ENCODE measurements at places on chromosomes 12 and 14.

GRCh38 chr12:51905471-51906429 is 1.6 kb upstream of the ACVRL1 start:
- DNase-seq, result no peak

DNA sequence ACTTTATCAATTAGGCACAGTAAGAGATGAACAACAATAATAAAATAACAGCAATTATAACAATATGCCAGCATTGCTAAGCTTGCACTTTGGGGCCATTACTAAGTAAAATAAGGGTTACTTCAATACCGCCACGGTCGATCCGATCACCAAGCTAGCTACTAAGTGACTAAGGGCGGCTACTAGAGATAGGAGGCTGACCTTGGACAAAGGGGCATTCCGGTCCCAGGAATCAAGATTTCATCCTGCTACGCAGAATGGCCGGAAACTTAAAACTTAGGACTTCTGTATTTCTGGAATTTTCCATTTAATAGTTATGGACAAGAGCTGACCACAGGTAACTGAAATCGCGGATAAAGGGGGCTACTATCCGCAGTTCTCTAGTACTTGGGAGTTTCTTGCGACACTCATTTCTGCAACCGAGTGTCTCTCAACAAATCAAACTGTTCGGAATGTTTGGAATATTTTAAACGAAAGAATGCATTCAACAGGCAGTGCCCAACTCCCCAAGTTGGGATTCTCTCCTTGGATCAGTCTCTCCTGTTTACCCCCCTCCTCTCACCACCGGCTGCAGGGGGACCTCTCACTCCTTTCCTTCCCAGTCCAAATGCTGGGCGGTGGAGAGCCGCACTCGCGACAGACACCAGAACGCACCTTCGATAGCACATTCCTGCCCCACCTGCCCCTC is 650 bp downstream of the HEBP1 start:
- DNase-seq, result no peak

DNA sequence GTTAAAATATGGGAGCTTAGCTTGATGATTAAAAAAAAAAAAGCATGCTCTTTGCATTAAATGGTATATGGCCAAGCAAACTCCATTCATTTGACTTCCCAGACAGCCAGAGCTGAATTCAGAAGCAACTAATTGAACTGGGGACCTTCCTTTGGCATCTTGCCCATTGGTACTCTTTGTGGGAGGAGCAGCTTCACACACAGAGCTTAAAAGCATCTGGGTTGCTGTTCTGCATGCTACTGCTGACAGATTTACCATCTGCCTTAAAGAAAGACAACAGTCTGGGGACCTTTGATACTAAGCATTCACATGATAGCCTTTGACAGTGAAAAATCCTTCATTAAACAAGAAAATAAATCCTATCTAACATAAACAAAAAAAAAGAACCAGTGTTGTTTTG is 977.9 kb downstream of the TMTC2 start:
- DNase-seq, result no peak

DNA sequence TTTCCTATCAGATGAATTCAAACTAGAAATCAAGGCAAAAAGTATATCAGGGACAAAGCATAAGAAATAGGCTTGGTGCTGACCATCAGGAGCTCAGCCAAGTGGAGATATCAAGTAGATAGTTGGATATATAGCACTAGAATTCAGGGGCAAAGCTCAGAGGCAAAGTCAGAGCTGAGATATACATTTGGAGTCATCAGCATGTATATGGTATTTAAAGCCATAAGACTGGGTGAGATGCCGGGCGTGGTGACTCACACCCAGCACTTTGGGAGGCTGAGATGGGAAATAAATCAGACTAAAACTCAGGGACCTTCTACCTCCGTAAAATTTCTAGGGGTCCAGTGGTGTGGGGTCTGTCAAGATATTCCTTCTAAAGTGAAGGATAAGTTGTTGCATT is 38.9 kb upstream of the LIMA1 start:
- DNase-seq, result no peak

- DNase-seq, result no peak
Observed at GRCh38 chr12:110845339-110845682, 1.5 kb upstream of the CCDC63 start.

- no peak for DNase-seq
Observed at GRCh38 chr12:18747895-18748294, 10.0 kb downstream of the CAPZA3 start.

- no peak for DNase-seq
Observed at GRCh38 chr12:30796891-30797371, 42.2 kb upstream of the CAPRIN2 start.

- no peak for DNase-seq
Observed at GRCh38 chr12:92927055-92927435, 2.0 kb downstream of the EEA1 start.

DNA sequence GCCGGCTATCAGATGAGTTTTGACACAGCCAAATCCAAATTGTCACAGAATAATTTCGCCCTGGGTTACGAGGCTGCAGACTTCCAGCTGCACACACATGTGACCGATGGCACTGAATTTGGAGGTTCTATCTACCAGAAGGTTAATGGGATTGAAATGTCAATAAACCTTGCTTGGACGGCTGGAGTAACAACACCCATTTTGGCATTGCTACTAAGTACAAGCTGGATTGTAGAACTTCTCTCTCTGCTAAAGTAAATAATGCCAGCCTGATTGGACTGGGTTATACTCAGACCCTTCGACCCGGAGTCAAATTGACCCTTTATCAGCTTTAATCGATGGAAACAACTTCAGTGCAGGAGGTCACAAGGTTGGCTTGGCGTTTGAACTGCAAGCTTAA is 100.2 kb upstream of the EVL start:
- no peak for DNase-seq

DNA sequence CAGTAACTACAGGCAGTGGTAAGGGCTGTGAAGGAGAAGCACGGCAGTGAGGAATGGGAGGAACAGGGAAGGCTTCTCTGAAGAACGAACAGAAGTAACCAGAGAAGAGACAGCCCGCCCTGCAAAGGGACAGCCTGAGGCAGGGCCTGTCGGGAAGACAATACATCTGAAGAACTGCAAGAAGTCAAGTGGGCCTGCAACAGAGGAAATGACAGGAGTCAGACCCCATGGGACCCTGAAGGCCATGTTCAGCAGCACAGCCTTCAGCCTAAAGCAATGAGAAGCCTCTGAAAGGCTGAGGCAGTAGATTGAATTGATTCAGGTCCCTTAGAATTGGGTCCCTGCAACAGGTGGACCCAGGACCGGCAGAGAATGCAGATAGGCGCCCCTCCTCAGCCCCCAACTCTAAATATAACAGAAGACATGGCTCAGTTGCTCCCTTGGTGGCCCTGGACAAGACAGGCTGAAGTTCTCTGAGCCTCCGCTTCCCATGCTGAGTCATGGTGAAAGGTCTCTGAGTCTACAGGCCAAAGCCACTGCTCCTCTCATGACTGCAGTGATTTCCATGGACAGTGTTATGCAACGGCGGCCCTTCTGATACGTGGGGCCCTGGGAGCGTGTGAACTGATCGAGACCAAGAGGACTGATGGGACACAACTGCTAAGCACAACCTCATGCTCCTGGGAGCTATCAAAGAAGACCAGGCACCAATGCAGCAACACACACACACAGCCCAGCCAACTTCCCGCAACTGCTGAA is 10.8 kb upstream of the ACTR6 start:
- DNase-seq, result no peak

DNA sequence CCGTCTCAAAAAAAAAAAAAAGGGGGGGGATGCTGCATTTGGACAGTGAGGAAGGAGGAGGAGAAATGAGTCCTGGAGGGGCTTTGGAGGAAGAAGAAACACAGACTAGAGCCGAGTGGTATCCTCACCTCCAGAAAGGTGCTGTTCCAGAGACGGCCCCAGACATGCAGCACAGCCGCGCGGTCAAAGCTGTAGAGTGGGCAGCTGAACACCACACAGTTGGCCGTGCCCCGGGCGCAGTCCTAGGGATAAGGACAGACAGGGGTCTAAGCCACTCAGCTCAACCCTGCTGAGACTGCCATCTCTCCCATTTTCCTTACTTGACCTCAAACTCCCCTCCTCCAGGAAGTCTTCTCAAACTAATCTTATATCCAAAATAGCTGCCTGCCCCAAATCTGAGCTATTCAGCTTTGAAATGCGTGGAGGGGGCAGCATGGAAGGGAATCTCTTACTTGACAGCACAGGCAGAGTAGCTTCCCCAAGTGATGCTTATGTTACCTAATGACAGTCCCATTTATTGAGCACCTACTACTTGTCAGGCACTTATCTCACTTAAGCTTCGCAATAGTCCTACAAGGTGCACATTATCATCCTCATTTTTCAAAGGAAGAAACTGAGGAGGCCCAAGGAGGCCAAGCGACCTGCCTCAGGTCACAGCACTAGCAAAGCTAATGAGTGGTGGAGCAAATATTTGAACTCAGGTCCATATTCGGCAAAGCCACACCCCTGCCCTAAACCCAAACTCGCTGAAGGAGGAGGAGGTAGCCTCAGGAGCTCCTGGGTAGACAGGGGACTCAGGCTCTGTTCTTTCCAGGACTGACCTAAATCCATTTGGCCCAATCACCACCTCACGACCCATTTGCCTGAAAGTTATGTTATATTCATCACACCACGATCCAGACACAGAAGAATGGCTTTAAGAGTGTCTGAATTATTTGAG is 18.7 kb downstream of the ITGA7 start:
- DNase-seq, result no peak

- no peak for DNase-seq
Observed at GRCh38 chr12:127127897-127128296, 1139.1 kb upstream of the TMEM132C start.

- no peak for DNase-seq
Observed at GRCh38 chr12:115444346-115444745, 760.4 kb upstream of the TBX3 start.

DNA sequence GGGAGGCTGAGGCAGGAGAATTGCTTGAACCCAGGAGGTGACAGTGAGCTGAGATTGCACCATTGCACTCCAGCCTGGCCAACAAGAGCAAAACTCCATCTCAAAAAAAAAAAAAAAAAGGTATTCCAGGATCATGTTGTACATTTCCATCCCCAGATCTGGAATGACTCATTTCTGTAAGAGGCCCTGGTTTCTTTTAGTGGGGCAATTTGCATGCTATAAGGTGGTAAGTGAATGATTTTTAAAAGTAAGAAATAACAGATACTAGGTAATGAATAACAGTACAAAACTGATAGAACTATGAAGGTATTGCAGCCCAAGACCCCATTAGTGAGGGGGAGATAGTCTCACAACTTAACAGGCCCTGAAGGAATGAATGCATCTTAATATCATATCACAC is 17.7 kb upstream of the ADCK1 start:
- no peak for DNase-seq

DNA sequence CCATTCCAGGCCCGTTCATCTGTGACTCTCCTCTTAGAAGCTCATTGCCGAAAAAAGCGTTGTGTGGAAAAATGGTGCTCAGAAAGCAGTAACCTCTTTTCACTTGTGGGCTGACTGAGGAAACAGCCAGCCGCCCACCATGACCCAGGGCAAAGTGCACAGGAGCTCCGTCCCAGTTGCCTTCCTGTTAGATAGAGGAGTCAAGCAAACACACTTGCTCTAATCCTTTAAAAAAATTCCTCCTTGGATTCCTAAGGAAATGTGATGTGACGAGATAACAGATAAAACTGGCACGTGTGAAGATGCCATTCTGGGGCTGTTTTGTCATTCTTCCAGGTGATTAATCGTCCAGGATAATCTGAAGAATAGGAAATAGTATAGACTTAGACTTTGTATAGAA is 396.8 kb upstream of the DDHD1 start:
- DNase-seq, result no peak

- no peak for DNase-seq
Observed at GRCh38 chr14:101738703-101739320, 22.7 kb upstream of the PPP2R5C start.

DNA sequence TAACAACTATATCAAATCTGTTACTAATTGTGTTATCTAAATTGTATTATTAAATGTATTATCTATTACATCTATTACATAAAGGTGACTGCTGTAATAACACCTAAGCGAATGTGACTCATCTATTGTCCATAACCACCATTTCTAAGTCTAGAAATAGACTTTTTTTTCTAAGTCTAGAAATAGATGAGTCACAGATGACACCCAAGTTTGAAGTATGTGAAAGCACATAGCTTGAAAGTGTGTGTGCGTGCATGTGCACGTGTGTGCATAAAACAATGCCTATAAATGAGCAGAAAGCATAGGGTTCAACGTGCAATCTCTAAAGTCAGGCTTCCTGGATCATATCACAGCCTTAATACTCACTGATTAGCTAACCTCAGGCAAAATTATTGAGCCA is 451.3 kb upstream of the USP15 start:
- no peak for DNase-seq

DNA sequence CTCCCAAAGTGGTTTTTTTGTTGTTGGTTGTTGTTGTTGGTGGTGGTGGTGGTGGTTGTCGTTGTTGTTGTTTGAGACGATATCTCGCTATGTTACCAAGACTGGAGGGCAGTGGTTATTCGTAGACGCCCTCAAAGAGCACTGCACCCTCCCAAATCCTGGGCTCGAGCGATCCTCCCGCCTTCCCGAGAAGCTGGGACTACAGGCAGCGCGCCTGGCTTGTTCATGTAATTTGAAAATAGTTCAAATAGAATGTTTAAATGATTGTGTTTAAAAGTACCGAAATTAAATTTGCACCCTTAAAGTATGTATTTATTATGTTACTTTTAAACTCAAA is 439 bp upstream of the ANAPC5 start:
- DNase-seq, result no peak

- no peak for DNase-seq
Observed at GRCh38 chr12:13311551-13311950, 115.0 kb downstream of the EMP1 start.

DNA sequence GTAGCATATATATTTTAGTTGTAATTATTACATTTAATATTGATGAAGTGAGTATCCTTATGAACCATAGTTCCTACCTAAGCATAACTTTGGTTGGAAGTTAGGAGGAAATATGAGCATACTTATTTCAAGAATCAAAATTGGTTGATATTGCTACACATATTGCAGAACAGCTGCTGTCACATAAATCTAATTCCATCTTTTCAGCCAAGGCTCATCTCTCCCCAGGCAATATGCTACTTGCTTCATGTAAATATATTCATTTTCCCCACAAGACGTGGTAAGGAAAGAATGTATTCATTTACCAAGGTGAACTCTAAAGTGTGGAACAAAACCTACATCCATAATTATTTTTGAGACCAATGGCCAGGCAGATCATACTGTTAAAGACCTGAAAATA is 62.5 kb upstream of the HIF1A start:
- no peak for DNase-seq

DNA sequence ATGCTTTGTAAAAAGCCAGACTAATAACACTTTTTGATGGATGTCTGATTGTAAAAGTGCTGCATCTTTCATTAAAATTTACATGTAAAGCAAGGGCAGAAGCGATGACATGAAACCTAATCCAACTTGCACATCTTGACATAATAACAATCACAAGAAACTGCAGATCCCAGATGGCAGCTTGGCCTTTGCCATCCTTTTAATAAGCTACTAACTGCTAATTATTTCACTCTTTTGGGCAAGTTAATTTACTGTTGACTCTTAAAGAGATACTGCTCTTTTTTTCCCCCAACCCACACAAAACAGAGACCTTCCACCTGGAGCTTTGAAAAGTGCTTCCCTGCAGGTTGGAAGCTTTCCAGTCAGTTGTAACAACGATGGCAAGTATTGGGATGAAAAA is 137.5 kb downstream of the NRXN3 start:
- DNase-seq, result no peak

GRCh38 chr12:48388938-48389337 is 38.2 kb upstream of the ZNF641 start:
- no peak for DNase-seq

- no peak for DNase-seq
Observed at GRCh38 chr14:76486251-76486743, 110.4 kb downstream of the ESRRB start.

All from activated CD4-positive, alpha-beta T cell treated with anti-CD3 and anti-CD28 coated beads for 1 hour (primary cell).